T-cell (primary cell): ENCODE measurements at places on chromosomes 1 and 21. TPM values are rescaled to one million over a fixed set of nuclear protein-coding genes. Genes with fewer than 3 reads are reported as not detected.

COL6A2 gene
- 42.5 TPM for total RNA-seq

DAB1 gene
- total RNA-seq = 0.82 TPM

EDARADD gene
- total RNA-seq = 5.7 TPM

RAB42 gene
- not detected for total RNA-seq

GBP2 gene
- total RNA-seq = 127 TPM

CCNL2 gene
- 386 TPM for total RNA-seq

KMO gene
- 1.1 TPM for total RNA-seq

- no peak overlapping the region for H3K27ac ChIP-seq
- DNase-seq = no peak
- no peaks in the 10 kb centered on the region for H3K4me1 ChIP-seq
- H3K4me3 ChIP-seq = no peak overlapping the region
- no peaks in the 10 kb centered on the region for H3K36me3 ChIP-seq
- H3K27me3 ChIP-seq = no peaks in the 10 kb centered on the region
These were observed 708.1 kb downstream of the PTPRU start for GRCh38 chr1:29944253-29944905.

DNA sequence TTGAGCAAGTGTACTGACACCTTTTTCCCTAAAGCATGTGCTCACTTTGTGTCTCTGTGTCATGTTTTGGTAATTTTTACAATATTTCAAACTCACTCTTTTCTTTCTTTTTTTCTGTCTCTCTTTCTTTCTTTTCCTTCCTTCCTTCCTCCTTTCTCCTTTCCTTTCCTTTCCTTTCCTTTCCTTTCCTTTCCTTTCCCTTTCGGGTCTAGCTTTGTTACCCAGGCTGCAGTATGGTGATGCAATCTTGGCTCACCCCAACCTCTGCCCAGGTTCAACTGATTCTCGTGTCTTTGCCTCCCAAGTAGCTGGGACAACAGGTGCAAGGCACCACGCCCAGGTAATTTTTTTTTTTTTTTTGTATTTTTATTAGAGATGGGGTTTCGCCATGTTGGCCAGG, 60.4 kb upstream of the TINAGL1 start:
- DNase-seq = no peak
- no peak overlapping the region for H3K27ac ChIP-seq

- H3K27me3 ChIP-seq = no peaks in the 10 kb centered on the region
- no peak overlapping the region for H3K4me3 ChIP-seq
- H3K36me3 ChIP-seq = no peaks in the 10 kb centered on the region
- no peaks in the 10 kb centered on the region for H3K4me1 ChIP-seq
These were observed 34.1 kb downstream of the RGSL1 start for GRCh38 chr1:182484067-182484466.

GRCh38 chr21:45135122-45135521, 60.7 kb downstream of the ADARB1 start:
- no peak overlapping the region for H3K27ac ChIP-seq
- no peaks in the 10 kb centered on the region for H3K27me3 ChIP-seq
- peaks cover 5% of the 10 kb centered on the region for H3K4me1 ChIP-seq

DNA sequence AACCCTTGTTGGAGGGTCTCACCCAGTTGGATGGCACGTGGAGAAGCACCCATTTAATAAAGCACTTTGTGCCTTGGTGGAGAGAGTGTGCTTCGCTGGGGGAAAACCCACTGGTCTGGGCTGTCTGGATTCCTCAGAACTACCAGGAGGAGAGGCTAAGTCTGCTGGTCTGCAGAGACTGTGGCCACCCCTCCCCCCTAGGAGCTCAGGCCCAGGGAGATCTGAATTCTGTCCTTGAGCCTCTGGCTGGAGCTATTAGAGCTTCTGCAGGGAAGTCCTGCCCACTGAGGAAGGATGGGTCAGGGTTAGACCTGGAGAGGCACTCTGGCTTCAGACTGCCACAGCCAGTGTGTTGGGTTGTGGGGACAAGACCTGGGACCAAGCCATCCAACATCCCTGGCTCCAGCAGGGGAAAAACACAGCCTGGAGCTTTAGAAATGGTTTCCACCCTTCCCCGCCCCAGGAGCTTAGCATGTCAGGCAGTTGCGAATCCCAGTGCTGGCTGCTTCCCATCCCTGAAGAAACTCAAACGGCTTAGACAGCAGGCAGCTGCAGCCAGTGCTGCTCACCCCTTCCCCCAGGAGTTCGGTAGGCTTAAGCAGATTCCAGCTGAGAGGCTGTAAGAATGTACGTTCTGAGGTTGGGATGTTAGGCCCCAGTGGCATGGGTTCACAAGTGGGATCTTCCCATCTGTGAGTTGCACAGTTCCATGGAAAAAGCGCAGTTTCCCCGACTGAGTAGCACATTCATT, 288.3 kb downstream of the TGFB2 start:
- H3K4me3 ChIP-seq = no peak overlapping the region
- no peak overlapping the region for H3K27ac ChIP-seq
- no peaks in the 10 kb centered on the region for H3K4me1 ChIP-seq
- no peak for DNase-seq
- H3K36me3 ChIP-seq = no peaks in the 10 kb centered on the region

GRCh38 chr1:163697137-163697536, 375.4 kb downstream of the NUF2 start:
- no peaks in the 10 kb centered on the region for H3K4me1 ChIP-seq
- H3K4me3 ChIP-seq = no peak overlapping the region

DNA sequence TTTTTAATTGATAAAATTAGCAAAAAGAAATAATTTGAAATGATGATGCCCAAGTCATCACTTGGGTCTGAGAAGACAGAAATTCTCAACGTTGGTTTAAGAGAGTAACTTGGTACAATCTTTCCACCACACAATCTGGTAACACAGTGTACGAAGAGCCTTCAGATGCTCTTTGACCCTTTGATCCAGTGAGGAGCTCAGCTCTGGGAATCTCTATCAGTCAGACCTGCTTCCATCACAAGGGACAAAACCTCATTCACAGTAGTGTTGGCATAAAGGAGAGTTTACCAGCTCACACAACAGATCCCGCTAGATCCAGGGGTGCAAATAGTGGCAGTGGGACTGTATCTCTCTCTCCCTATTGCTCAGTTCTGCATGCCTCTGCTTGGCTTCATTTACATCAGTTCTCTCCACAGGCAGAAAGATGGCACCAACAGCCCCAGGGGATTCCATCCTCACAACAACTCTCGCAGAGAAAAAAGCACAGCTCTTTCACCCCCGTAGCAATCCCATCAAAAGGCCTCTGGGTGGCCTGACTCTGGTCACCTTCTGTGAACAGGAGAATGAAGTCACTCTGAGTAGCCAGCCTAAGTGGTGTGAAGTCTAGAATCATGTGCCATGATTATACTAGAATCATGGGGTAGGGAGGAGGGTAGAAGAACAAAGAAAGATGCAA, 119.7 kb downstream of the ZNF281 start:
- no peaks in the 10 kb centered on the region for H3K27me3 ChIP-seq
- H3K27ac ChIP-seq = no peak overlapping the region
- H3K4me1 ChIP-seq = no peaks in the 10 kb centered on the region
- no peak overlapping the region for H3K4me3 ChIP-seq

DNA sequence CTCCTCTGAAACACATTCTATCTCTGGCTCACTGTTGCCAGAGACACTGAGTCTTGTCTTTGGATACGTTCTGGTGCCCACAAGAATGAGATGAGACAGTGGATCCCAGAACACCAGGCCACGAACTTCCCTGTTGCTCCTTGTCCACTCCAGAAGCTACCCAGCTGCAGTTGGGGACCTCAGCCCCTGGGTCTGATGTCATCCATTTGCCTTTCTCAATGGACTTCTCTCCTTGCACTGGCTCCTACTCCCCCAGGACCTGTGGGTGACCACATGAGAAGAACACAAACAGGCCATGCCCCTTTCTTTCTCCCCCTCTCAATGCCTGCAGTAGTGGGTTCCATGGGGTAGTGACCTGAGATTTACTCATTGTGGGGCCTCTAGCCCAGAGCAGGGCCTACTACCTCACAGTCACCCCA, 5.9 kb downstream of the NBPF1 start:
- no peak overlapping the region for H3K27ac ChIP-seq
- peaks cover 35% of the 10 kb centered on the region for H3K36me3 ChIP-seq
- no peak overlapping the region for H3K4me3 ChIP-seq

DNA sequence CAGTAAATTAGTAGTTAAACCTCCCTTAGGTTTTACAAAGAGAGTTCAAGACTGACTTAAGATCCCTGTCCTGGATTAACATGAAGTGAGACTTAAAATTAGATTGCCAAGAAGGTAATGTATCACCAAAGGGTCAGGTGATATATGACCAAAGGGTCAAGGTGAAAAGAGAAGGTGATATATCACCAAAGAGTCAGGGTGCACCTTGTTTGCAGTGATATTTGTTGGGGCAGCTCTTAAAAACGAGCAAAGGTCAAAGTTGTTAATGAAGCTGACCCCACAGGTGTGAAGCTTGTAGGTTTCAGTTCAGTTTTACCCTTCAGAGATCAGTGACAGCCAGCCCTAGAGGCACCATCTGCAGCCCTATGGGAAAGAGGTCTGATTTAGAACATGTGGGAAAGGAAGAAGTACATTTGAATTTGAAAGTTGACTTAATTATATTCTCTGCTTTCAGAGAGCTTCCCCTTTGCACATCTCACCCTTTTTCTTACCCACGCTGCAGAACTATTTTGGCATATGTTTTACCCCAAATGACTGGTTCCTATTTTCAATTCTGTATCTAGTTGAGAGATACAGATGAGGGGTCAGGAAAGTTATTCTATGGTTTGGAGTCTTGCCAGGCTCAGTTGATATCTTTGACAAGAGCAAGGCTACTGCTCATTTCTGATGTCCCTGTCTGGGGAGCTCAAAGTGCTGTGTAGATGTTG, 170.8 kb downstream of the S1PR1 start:
- no peaks in the 10 kb centered on the region for H3K4me1 ChIP-seq
- H3K36me3 ChIP-seq = no peaks in the 10 kb centered on the region
- H3K27me3 ChIP-seq = no peaks in the 10 kb centered on the region
- no peak overlapping the region for H3K4me3 ChIP-seq
- H3K27ac ChIP-seq = no peak overlapping the region

- H3K36me3 ChIP-seq = no peaks in the 10 kb centered on the region
- DNase-seq = no peak
- no peak overlapping the region for H3K4me3 ChIP-seq
- H3K27me3 ChIP-seq = no peaks in the 10 kb centered on the region
- H3K4me1 ChIP-seq = peaks cover 5% of the 10 kb centered on the region
These were observed 26.2 kb upstream of the LYST start for GRCh38 chr1:235892734-235893413.

- no peaks in the 10 kb centered on the region for H3K36me3 ChIP-seq
- no peak overlapping the region for H3K4me3 ChIP-seq
- H3K27ac ChIP-seq = no peak overlapping the region
These were observed 19.6 kb upstream of the SLC26A9 start for GRCh38 chr1:205962821-205963221.

GRCh38 chr1:60136395-60136794, 62.8 kb upstream of the C1orf87 start:
- no peaks in the 10 kb centered on the region for H3K27me3 ChIP-seq
- no peak overlapping the region for H3K4me3 ChIP-seq
- DNase-seq = no peak
- no peaks in the 10 kb centered on the region for H3K36me3 ChIP-seq
- peaks cover 7% of the 10 kb centered on the region for H3K4me1 ChIP-seq

DNA sequence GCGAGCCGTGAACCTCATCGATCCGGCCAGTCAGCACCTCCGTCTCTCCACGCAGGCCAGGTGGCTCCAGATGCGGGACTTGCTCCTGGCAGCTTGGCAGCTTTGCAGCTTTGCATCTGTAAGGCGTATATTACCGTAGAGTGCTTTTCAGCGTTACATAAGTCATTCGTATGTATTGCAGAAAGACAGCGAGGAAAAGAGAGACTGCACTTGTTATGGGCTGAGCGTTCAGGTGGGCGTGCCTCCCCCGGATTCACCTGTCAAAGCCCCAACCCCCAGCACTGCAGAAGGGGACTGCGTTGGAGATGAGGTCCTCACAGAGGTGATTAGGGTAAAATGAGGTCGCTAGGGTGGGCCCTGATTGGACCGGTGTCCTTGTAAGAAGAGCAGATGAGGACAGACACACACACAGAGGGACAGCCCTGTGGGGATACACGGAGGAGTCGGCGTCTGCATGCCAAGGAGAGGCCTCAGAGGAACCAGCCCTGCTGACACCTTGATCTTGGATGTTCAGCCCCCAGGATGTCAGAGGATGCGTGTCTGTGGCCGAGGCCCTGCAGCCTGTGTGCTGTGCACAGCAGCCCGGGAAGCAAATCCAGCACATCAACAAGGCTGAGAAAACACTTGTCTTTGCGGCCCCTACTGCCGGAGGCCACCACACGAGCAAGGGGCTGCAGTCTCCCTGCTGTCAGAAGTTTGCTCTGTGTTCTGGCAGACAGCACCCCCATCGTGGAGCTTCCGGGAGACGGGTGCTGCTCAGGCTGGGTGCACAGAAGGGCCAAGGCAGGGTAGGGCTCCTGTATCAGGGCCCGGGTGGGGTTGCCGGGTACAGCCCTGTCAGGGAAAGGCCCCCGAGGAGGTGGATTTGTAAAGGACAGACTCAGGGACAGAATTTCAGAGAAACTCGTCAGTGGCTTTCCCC, 10.9 kb upstream of the AGPAT3 start:
- H3K36me3 ChIP-seq = no peaks in the 10 kb centered on the region
- H3K27me3 ChIP-seq = peaks cover 57% of the 10 kb centered on the region
- DNase-seq = no peak
- H3K27ac ChIP-seq = no peak overlapping the region

DNA sequence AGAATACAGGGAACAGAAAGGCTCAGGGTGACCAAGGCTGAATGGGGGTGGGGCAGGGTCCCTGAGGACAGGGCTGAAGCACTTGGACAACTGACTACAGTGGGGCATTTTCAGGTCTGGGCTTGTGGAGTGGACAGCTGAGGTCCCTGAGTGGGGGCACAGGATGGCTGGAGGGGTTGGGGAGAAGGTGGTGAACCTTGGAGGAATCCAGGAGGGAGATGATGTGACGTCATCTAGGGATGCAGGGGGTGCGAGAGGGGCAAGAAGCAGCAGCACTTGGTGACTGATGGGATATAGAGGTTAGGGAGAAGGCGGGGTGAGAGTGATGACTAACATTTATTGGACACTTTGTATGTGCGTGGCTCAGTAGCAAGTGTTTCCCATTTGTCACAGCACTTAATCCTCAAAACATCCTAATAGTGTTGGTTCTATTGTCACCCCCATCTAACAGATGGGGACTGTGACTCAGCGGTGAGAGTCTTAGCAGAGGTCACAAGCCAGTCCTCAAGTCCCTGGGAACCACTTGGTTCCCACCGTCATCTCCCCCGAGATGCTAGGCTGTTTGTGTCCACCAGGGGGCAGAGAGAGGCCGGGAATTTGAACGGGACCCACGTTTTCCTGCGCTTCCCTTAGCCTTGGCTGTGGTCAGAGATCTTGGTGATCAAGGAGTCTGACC, 27.9 kb upstream of the BMP8B start:
- DNase-seq = peak; percentile 31
- H3K36me3 ChIP-seq = no peaks in the 10 kb centered on the region
- no peak overlapping the region for H3K4me3 ChIP-seq
